Activated CD4-positive, CD25-positive, alpha-beta regulatory T cell (primary cell): ENCODE measurements at places on chromosomes 11 and 22.

GRCh38 chr11:62879235-62879978 is 1.3 kb upstream of the SLC3A2 start:
- no peak for DNase-seq

- no peak for DNase-seq
Observed at GRCh38 chr11:129729823-129730222, 85.8 kb upstream of the TMEM45B start.

DNA sequence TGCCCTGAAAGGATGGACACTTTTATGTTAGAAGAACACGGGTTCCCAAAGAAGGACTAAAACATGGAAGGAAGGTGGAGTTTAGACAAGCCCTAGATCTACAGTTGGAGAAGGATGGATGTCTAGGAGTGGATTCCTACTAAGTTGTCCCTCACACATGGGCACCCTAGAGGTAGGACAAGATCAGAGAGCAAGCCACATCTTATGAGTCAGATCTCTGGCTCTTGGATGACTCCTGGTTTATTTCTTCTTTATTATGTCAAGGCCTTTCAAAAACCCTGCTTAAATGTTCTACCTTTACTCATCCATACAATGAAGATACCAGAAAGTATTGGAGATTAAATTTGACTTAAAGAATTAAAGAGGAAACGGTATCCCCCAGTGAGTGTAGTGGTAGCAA is 34.4 kb downstream of the PRCP start:
- no peak for DNase-seq

DNA sequence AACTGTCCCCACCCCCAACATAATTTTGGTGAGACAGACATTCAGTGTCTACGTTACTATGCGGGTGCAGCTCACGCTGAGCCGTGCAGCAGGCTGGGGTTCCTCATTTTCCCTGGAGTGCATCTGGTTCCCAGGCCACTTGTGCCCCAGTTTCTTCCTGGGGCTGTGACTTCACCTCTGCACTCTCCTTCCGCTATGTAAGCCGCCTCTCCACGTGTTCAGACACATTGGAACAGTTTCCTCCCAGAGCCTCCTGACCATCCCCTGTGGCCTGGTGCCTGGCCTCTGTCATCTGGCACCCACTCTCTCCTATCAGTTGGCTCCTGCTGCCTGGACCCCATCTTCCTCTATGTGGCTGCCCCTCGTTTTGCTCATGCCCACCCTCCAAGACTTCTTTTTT is 46.2 kb upstream of the A4GALT start:
- no peak for DNase-seq

DNA sequence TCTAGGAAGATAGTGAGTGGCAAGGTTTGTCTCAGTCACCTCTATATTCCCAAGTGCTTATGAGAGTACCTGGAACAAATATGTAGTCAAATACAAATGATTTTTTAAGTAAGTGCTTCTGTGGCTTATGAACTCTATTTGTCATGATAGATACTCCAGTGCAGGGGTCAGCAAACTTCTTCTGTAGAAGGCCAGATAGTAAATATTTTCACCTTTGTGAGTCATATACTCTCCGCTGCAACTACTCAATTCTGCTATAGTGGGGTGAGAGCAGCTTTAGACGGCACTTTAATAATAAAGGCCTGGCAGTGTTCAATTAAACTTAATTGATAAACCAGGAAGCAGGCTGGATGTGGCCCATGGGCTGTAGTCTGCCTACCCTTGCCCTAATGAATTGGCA is 12.4 kb upstream of the CCDC34 start:
- no peak for DNase-seq

DNA sequence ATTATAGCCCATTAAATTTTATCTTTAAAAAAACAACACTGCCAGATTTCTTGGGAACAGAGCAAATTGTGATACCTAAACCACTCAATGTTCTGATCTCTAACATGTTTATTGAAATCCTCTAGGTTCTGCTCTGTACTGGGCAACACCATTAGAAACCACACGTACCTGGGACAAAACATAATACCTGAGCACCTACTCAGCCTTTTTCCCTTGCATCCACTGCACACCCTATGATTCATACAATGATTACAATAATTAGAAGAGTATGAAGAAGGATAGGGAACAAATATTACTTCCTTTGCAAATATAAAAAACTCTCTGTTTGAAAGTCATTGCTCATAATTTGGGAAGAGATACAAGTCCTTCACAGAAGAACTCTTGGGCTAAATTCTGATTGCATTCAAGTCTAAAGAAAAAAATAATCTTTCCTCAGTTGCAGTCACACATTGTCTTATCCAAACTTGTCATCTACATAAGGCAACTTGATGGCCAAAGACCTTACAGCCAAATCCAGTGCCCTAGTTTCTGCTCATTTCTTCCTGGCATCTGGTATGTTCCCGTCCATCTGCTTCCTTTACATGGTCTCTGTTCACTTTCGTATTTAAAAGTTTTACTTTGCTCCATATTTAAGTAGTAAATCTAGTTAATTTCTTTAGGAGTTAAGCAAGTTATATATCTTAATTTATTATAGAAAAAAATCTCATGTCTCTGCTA is 407.4 kb downstream of the LRRC4C start:
- DNase-seq, result no peak

GRCh38 chr22:37661160-37661924 is 2.8 kb downstream of the PDXP start:
- no peak for DNase-seq

GRCh38 chr11:64638018-64638665 is 47.1 kb downstream of the SLC22A12 start:
- DNase-seq, result no peak

DNA sequence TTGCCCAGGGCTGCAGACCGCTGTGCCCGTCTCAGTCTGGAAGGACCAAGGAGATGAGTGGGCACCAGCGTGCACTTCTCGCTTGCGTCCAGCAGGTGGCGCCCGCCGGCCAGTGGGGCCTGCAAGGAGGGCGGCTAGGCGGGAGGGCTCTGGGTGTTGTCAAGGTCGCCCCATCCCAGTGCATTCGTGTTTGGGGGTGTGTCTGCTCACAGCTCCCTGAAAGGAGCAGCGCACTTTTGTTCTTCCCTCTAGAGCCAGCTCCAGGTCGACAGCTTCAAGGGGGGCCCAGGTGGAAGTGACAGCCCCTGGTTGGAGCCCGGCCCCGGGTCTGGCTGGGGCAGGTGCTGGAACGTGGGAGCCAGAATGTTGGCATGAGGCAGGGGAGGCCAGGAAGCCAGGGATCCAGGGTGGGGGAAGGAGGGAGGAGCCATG is 23.4 kb upstream of the MPPED1 start:
- peak; percentile 66 for DNase-seq

- no peak for DNase-seq
Observed at GRCh38 chr11:119518746-119519730, 96.1 kb upstream of the THY1 start.

DNA sequence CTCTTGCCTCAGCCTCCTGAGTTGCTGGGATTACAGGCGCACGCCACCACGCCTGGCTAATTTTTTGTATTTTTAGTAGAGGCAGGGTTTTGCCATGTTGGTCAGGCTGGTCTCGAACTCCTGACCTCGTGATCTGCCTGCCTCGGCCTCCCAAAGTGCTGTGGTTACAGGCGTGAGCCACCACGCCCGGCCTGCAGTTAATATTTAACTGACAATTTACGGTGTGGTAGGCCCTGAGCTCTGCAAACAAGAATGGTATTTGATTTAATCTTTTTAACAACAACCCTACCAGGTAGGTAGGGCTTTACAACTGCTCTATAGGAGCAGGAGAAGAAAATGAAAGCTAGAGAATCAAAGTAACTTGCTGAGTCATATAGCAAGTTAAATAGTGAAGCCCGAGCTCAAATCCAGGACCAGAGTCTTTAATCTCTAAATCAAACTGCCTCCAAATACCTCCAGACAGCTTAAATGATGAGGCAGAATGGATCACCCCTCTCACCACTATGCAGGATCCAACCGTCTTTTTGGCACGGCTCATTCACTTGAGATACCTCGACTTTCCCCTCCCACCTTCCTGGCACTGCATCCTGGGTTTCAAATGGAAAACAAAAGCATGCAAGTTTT is 9.4 kb downstream of the UEVLD start:
- DNase-seq, result no peak

DNA sequence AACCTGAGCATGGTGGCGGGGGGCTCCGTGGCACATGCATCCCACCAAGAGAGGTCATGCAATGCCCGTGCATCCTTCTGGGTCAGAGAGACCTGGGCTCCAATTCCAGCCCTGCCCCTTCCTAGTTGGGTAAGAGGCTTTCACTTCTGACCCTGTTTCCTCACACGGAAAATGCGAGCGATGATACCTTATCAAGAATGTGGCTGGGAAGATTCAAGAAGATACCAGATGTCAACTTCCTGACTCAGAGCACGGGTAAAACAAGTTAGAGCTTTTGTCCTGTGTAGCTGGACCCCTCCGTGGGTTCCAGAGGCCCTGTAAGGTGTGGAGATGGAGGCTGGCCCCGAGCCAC is 8.7 kb upstream of the DGKZ start:
- no peak for DNase-seq
